IPS DF 6.9 (cell line): ENCODE measurements at places on chromosomes 5 and 9.

DNA sequence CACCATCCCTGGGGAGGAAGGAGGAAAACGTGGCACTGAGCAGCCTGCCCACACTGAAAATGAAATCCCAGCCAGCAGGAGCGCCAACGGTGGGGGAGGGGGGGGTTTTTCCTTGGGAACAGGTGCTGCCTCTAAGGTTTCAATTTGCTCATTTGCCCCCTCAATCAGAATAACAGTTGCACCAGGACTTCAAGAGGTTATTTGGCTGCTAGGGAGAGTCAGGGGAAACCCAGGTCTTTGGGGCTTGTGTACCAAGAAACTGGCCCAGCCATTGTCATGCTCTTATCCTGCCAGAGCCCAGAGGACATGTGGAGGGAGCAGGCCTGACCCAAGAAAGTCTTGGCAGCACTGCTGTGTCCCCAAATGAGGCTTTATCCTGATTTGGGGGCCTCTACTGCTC lies 66.5 kb downstream of the NDFIP1 start:
- no peak for DNase-seq

DNA sequence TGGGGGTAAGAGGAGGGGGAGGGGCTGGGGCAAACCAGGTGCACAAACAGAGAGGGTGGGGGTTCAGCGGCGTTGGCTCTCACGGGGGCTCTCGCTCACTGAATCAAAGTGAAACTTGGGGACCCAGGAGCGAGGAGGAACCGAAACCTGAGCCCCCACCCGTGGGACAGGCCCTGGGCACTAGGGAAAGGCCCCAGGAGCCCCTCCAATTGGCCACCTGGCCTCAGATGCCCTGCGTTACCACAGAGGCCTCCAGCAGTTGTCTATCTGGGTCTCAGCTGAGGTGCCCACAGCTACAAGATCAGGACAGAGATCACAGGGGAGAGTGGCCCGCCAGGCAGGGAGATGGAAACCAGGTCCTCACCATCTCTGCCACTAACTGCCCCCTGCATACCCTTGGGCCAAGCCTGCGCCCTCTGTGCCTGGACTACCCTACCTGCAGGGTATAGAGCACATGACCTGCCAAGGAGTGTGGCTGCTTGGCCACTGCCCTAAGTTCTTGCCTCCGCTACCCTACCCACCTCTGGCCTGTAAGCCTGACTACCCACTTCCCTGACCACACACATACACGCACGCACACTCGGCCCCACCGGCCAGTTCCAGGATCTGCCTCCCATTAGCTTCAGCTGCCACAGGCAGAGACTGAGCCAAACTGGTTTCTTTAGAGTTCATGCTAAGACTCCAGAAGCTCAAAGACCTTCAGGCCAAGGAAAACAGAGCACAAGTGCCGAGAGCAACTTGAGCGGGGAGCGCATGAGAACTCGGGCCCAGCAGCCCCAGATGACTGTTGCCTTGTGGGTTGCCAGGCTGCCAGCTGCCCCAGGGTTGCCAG lies 39.9 kb downstream of the PAX5 start:
- DNase-seq, result no peak

- no peak for DNase-seq
Measured at GRCh38 chr5:145711417-145711816, 123.7 kb downstream of the PRELID2 start.

DNA sequence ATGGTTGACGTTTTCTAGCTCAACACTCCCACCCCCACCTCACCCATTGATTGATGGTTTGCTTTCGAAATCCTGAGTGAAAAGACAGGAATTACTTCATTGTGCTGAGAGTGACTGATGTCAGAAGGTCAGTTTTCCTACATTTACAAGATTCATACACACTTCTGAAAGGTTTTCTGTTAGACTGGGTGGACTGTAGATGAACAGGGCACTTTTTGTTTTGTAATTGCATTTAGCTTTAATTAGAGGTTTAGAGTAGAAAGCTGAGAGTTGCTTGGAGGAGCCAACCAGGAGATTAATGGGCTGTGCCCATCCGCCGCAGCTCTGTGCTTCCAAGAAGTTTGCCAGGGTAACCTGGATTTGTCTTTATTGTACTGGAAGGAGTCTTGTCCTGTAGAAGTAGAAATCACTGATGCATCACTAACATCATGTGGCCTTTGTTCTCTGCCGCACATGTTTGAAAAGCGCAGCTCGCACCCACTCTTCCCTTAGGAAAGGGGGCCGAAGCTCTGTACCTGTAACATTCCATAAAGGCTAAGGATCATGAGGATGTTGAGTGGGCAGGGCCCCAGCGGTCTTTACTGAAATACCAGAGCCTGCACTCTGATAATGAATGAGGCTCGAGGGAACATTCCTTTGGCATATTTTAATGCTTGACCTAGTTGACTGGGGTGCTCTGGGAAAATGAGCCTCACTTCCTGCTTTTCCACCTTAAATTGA lies 267.6 kb upstream of the DMRT1 start:
- no peak for DNase-seq

GRCh38 chr5:137192293-137192743 lies 306.8 kb downstream of the SPOCK1 start:
- no peak for DNase-seq

- no peak for DNase-seq
Measured at GRCh38 chr5:175558801-175559480, 80.6 kb downstream of the SFXN1 start.

GRCh38 chr5:140946578-140946977 lies 19.7 kb upstream of the PCDHAC2 start:
- DNase-seq, result no peak

- no peak for DNase-seq
Measured at GRCh38 chr9:106691627-106692026, 171.3 kb upstream of the ZNF462 start.

DNA sequence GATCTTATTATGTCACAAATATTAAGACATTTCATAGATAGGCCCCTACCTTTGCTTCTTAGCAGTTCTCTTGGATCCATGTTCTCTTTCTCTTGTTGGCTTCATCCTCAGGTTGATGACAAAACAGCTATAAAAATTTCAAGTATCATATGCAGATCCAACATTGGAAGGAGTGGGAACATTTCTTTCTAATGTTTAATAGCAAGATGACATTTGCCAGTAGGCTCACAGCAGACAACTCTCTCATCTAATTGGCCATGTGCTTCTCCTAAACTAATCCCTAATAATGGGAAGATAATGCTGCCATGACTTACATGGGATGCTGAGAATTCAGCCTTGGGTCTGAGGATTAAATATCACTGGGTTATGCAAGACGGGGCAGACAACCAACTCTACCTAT lies 485.5 kb upstream of the SEMA6A start:
- DNase-seq, result no peak

GRCh38 chr5:173291722-173292658 lies 36.2 kb downstream of the STC2 start:
- DNase-seq, result no peak

GRCh38 chr9:110472111-110472510 lies 107.4 kb downstream of the SVEP1 start:
- no peak for DNase-seq

DNA sequence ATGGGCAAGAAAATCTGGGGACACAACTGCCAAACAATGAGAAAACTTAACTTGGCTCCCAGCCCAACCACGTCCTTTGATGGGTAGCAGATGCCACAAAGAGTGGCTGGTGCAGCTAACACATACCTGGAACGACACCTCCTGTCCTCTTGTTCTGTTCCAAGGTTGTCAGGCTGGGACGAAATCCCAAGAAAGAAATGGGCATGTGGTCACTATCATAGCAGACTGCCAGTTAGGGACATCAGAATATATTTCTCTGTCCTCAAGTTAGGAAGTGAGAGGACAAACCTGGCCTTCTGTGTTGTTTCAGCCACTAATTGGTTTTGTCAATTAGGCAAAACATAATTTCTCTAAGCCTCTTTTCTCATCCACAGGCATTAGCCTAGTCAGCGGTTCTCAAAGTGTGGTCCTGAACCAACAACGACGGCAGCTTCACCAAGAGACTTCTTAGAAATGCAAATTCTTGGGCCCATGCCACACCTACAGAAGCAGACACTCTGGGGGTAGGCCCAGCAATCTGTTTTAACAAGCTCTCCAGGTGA lies 63.4 kb downstream of the RAPGEF1 start:
- DNase-seq, result no peak
